ENCODE measurements at places on chromosomes 5 and 9.
A peak's percentile ranks its signal among the peaks of the same experiment; 100 is the strongest.

- DNase-seq, result no peak
These were observed 6.4 kb upstream of the ACOT12 start for GRCh38 chr5:81400375-81400774.

GRCh38 chr5:57695706-57696388 lies 213.2 kb upstream of the ACTBL2 start:
- no peak for DNase-seq

- no peak for DNase-seq
These were observed 549.9 kb upstream of the KLF4 start for GRCh38 chr9:108039493-108039892.

- no peak for DNase-seq
These were observed 57.2 kb upstream of the DHFR start for GRCh38 chr5:80711938-80712337.

DNA sequence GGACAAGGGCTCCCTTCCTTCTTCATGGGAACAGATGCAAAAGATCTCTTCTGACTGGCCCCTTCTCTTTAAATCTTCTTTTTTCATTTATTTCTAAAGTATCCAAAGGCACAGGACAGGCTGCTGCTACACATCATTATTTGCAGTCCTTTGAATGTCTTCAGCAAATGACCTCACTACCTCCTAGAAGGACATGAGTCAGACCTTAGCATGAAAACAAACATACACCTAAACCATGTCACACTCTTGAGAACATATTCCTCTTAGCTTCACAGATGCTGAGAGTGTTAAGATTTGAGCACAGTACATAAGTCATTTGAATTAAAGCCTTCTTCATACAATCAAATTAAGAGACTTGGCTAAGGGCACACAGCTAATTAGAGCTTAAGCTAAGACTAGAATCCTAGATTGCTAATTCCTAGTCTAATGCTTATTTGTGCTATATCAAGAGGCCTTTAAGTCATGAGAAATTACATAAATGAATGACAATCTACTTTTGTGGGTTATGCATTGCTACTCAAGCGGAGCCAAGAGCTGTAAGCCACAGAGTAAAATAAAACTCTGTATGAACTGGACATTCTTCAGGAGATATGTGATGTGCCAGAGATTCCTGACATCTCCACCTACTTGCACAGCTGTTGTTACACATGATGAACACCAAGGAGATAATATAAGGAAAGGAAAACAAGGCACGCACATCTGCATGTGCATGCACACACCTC lies 109.1 kb upstream of the PTGER4 start:
- DNase-seq, result no peak

DNA sequence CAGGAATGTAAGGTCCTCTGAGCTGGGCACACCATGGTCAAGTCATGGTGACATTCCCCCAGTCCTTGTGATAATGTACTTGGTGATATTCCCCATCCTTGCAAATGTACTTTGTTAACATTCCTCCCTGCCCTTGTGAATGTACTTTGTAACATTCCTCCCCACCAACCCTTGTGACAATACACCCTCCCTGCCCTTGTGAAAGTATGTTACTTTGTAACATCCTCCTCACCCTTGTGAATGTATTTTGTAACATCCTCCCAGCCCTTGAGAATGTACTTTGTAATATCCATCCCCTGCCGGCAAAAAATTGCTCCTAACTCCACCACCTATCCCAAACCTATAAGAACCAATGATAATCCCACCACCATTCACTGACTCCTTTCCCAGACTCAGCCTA lies 53.3 kb downstream of the RAPGEF6 start:
- DNase-seq, result no peak

DNA sequence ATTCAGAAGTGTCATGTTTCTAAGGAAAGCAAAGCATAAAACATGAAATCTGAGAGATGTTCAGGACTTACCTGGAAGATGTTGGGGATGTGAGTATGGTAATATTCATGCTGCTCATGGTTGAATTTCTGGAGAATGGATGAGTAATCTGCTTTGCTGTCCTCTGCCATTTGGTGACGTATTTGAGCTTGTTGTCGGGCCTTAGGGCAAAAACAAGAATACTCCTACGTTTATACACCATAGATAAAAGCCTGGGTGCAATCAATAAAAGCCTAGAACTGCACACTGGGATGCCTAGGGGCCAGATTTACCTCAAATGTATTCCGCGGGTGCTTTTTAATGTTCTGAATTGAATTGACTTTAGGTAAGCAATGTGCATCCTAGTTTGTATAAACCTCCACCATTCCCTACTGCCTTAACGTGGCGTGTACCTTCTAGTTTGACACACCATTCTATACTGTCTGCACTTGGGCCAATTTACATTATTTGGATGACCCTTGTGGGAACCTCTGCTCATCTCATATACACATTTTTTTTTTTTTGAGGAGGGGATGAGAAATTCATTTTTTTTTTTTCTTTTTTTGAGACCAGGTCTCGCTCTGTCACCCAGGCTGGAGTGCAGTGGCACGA lies 94.4 kb downstream of the USP20 start:
- DNase-seq, result no peak

DNA sequence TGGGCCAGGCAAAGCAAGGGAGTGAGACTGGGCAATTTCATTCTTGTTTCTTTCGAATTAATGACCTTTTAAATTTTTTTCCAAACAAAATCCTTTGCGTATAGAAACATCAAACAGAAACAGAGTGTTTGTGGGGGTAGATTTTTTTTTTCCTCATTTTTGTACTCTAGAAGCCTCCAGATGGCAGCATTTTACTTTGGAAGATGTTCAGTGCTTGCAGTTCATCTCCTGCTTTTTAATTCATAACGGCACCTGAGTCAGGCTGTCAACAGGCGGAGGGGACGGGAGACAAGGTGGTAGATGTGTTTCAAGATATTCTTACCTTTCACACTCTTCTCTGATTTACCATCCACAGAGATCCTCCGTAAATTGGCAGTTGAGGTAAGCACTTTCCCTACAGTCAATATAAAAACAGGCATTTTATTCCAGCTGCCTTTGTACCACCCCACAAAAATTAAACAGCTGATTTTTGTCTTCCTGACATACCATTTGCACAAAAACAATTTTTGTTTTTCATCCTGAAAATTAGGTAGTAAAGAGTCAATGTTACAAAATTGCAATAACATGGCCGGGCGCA lies 99.5 kb upstream of the FBXL17 start:
- DNase-seq, result no peak

DNA sequence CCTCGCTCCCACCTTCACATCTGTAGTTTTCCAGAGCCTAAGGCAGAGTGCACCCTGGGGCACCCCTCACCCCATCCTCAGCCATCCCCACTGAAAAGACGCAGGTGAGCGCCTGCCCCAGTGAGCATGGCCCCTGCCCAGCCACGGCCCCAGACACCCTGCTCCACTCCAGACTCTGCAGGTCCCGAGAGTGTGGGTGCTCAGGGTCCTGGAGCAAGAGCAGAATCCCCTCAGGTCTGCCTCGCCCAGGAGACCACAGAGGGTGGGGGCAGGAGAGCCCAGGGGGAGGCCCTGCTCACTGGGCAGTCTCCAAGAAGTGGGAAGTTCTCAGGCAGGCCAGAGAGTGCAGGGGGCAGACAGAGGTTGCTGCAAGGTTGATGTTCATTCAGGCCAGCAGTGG lies 158.6 kb upstream of the PPP1R26 start:
- no peak for DNase-seq

- DNase-seq, result no peak
These were observed 1644.0 kb downstream of the MAT2B start for GRCh38 chr5:165149431-165149830.

GRCh38 chr9:134433101-134433500 lies 106.8 kb downstream of the RXRA start:
- DNase-seq, result peak; percentile 28

DNA sequence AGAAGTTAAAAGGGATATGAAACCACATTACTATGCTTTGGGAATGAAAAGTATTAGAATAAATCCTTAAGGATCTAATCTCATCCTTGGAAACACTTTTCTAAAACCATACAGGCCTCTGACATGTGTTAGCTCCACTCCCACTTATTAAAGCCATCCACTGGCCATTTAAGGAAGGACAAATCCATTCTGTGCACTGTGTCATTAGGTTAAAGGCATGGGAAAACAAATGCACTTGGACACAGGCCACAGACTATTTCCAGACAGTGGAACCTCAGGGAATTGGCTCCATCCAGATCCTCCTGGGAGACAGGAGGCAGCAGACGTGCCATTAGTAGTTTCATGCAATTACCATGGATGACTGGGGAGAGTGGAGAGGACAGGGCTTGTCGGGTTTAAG lies 454.9 kb downstream of the ENC1 start:
- no peak for DNase-seq

DNA sequence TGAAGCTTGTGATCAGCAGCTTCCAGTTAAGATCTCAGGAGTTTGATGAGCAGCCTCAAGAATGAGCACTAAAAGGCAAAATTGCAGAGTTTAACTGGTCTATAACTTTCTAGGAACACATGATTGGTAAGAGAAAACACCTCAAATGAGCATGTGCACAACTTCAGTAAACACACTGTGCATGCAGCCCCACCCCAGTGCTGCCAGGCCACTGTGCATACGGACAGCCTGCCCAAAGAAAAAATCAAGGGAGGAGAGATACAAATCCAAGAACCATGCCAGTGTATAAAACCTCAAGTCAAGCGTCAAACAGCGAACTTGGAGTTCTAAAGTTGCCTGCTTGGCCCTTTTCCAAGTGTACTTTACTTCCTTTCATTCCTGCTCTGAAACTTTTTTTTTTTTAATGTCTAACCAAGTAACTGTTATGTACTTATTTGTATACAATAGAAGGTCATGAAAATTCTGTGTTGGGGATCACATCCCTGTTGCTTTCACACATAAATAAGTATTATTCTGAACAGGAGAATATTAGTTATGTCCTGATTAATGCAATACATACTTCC lies 125.6 kb upstream of the TSLP start:
- DNase-seq, result no peak

DNA sequence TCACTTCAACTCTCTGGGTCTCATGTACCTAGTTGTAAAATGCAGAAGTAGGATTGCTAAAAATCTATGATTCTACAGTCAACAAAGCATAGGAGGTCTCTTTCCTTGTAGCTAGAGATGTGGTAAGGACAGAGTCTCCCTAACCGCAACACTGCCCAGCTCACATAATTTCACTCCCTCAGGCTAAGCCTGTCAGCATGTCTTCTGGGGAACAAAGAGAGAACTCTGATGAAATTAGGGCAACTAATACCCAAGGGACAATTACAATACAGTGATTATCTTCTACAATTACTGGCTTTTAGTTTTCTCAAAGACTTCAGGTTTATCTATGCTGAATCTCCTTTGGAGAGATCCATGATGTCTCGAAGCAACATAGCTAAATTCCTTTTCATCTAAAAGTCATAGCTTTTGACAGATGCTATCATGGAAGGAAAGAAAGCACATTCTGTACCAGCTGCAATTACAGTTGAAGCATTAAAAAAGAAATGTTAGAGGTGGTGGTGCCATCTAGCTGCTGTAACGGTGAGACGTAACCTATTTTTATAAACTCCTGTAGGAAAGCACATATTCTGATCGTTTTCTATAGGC lies 141.1 kb upstream of the TARS1 start:
- no peak for DNase-seq

GRCh38 chr9:33107762-33108161 lies 31.3 kb upstream of the SMU1 start:
- no peak for DNase-seq

- no peak for DNase-seq
These were observed 1011.3 kb upstream of the C9orf72 start for GRCh38 chr9:28584542-28584941.

GRCh38 chr5:72268753-72269410 lies 51.2 kb downstream of the MRPS27 start:
- no peak for DNase-seq

DNA sequence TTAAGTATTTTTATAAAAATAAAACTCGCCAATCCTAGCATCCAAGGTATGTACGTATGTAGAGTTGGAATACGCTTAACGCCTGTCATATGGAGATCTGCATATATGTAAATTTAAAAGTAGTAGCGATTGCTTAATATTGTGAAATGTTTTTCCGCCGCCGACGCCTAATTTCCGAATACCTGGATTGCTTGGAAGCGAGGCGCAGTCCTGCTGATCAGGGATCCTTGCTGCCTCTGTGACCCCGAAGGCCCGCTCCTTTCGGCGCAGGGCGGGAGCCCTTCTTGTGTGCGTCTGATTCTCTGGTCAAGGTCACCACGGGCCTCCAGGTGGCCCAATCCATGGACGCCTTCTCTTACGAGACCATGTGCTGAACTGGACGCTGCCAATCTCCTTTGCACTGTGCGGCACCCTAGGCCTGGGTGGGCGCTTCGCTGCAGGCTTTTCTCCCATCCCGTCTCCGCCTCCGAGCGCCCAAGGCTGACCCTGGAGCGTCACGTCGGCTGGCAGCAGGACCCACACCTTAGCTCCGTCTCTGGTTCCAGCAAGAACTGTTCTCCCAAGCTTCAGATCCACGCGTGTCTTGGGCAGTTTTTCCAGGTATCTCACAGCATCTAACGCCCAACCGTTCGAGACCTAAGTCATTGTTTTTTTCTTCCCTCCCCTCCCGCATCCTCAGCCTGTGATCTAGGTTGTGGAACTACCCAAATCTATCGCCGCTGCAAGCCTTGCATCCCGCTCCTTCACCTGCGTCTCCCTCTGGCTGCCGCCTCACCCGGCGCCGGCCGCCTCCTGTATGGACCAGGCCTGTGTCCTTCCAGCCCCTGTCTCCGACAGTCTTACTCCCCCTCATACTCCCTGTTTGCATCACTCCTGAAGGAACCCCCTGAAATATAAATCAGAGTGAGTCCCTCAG lies 3.6 kb upstream of the TRIM41 start:
- no peak for DNase-seq

Measured in amygdala (tissue), 56 donors.